ENCODE measurements at places on chromosomes 4 and X.

- H3K4me1 ChIP-seq, result peaks cover 4% of the 10 kb centered on the region
- no peaks in the 10 kb centered on the region for H3K27me3 ChIP-seq
- no peaks in the 10 kb centered on the region for H3K36me3 ChIP-seq
- peak overlapping the region; percentile 57 for H3K27ac ChIP-seq
Observed at GRCh38 chrX:13473442-13474163, 95.8 kb upstream of the EGFL6 start.

DNA sequence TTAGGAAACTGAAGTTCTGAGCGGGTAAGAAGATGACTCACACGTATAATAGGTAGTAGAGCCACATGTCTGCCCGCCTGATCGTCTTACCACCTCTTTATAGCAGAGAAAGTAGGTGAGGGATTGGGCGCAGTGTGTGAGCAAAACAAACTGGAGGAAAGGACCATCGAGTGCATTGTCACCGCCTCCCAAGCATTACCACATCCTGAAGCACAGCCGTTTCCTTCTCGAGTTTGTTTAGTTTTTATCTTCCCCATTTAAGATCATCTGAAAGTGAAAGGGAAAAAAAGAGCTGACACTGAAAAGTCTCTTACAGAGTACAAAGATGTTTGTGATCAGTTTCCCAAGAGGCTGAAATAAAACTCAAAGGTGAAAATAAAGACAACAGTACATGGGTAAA is 14.8 kb downstream of the PDK3 start:
- DNase-seq, result peak; percentile 13
- no peaks in the 10 kb centered on the region for H3K27me3 ChIP-seq
- H3K4me3 ChIP-seq, result no peak overlapping the region
- H3K27ac ChIP-seq, result no peak overlapping the region

DNA sequence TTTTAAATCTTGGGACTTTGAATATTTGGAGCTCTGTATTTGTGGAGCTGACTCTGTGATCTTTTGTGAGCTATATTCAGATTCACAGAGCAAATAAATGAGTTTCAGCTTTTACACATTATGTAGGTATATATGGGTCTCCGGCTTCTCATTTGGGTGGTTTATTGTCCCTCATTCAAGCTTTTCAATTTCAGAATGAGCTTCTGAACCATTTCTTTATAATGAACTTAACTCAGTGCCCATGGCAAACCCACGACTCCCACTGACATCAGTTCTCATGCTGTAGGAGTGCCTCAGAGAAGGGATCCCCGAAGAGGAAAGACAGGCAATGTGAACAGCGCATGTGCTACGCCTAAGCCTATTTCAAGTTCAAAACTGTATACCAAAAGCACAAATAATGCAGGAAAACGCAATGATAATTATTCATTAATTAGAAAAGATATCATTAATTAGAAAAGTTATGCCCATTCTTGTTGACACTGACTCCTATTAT is 156.6 kb downstream of the DCTD start:
- H3K27me3 ChIP-seq, result no peaks in the 10 kb centered on the region
- H3K27ac ChIP-seq, result no peak overlapping the region
- no peaks in the 10 kb centered on the region for H3K4me1 ChIP-seq
- no peak for DNase-seq
- H3K4me3 ChIP-seq, result no peak overlapping the region

- DNase-seq, result peak; percentile 11
- H3K4me3 ChIP-seq, result no peak overlapping the region
- no peaks in the 10 kb centered on the region for H3K4me1 ChIP-seq
- H3K27me3 ChIP-seq, result no peaks in the 10 kb centered on the region
- H3K36me3 ChIP-seq, result no peaks in the 10 kb centered on the region
- no peak overlapping the region for H3K27ac ChIP-seq
Observed at GRCh38 chrX:98067611-98068010, 1183.9 kb downstream of the RPA4 start.

DNA sequence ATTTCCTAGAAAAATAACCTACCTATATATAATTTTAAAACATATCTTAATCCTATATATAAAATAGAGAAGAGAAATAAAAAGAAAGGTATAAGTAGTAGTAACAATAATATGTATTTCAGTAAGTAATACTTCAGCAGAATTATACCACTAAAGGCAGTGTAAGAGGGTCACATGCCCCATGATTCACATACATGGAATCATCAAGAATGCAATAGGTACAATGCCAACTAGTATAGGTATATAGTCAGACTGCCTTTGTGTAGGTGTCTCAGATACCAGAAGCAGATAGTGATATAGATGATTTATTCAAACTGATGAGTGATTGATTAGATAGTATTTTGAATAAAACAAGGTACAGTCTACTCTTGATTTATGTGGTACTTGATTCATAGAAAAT is 9.4 kb downstream of the AIMP1 start:
- peak; percentile 23 for DNase-seq
- H3K4me1 ChIP-seq, result no peaks in the 10 kb centered on the region
- no peak overlapping the region for H3K27ac ChIP-seq
- H3K36me3 ChIP-seq, result no peaks in the 10 kb centered on the region
- no peaks in the 10 kb centered on the region for H3K27me3 ChIP-seq
